DMS53 (cell line): ENCODE measurements at places on chromosomes 16 and 17.

GRCh38 chr17:19408346-19408710 lies 2.7 kb upstream of the RNF112 start:
- DNase-seq = no peak

GRCh38 chr17:6521586-6521985 lies 34.8 kb downstream of the PITPNM3 start:
- no peak for DNase-seq

GRCh38 chr17:71986886-71987285 lies 133.9 kb upstream of the SOX9 start:
- DNase-seq = no peak

GRCh38 chr17:49298371-49298976 lies 63.6 kb downstream of the ZNF652 start:
- no peak for DNase-seq

DNA sequence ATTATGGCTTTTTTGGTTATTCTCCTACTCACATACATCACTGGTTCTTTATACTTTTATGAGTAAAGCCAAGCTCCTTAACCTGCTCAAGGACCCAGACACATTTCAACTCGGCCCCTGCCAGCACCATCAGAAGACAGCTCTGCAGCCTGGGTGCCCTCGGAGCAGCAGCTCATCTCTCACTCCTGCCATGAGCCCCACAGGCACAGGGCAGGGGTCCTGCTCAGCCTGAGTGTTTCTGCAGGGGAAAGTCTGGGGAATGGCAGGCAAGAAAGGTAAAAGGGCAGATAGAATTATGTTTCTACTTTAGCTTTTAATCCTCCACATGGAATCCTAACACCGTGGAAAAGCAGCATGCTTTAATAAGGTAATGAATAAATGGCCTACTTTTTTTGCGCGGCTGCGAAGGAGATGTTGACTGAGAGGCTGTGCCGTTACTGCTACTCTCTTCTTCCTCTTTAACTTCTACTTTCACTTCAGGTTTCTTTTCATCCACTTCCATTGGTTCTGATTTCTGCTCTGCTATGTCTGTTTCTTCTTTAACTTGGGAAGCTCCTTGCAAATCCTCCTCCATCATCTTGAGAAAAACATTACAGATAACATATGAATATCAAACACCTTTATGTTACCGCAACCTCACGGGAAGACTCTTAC lies 50.1 kb upstream of the TRAP1 start:
- no peak for DNase-seq

GRCh38 chr16:12708266-12708665 lies 95.4 kb downstream of the CPPED1 start:
- DNase-seq = no peak

- DNase-seq = no peak
These were observed 220.3 kb upstream of the MON1B start for GRCh38 chr16:76970745-76971099.

- no peak for DNase-seq
These were observed 203.1 kb downstream of the CBLN1 start for GRCh38 chr16:49078571-49078970.

GRCh38 chr17:77647531-77647930 lies 311.0 kb upstream of the TNRC6C start:
- no peak for DNase-seq

- peak; percentile 23 for DNase-seq
These were observed 565 bp downstream of the DDX52 start for GRCh38 chr17:37642681-37643080.

- no peak for DNase-seq
These were observed 54.0 kb downstream of the GAS7 start for GRCh38 chr17:10144456-10144855.

DNA sequence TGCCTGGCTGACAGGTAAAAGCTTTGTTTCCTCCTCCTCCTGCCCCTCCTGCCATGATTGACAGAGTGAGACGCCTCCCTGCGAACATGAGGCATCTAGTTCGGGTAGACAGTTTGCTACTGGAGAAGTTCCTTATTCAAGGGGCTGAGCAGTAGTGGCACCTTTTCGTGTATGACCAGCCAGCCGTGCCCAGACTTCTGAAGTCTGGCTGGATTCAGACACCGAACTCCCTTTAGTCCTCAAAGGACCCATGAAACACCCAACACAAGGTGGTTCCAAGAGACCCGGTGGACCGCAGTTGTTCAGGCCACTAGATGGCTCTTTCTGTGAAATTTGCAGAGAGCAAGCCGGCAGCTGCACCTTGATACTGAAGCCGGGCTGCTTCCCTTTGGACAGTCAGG lies 192.8 kb downstream of the XYLT1 start:
- DNase-seq = peak; percentile 42

GRCh38 chr16:79041206-79041605 lies 559.3 kb downstream of the MAF start:
- no peak for DNase-seq

DNA sequence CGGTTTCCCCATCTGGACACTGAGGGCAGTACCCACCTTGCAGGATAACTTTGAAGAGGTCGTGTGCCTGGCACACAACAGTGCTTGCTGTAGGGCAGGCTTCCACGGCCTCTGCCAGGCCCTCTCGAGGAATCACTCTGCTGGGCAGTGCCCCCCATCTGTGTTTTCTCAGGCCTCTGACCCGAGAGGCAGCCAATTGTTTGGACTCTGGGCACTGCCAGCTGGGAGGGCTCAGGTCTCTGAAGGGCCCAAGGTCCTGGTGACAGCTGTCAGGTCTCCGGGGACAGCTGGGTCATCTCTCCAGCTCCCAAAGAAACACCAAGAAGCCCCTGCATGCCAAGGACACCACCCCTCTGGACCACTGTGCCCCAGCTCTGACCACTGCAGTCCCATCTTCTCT lies 1.0 kb upstream of the RAB26 start:
- DNase-seq = peak; percentile 42

DNA sequence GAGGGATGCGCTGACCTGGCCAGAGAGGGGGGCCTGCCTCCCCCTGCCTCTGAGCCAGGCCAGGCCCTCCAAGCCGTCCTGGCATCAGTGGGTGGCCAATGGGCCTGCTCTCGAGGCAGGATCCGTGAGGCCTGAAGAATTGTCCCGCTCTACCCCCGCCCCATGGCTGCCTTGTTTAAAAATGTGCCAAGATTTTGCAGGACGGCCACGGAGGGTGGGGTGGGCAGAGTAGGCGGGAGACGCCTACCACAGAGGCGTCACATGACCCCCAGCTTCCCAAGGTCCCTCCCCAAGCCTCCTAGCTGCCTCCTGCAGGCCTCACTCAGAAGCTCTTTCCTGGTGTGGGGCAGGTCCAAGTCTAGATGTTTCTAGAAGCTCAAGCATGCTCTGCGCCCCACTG lies 69.5 kb downstream of the ENGASE start:
- DNase-seq = no peak

- no peak for DNase-seq
These were observed 237.2 kb downstream of the GSG1L start for GRCh38 chr16:27826081-27826892.

DNA sequence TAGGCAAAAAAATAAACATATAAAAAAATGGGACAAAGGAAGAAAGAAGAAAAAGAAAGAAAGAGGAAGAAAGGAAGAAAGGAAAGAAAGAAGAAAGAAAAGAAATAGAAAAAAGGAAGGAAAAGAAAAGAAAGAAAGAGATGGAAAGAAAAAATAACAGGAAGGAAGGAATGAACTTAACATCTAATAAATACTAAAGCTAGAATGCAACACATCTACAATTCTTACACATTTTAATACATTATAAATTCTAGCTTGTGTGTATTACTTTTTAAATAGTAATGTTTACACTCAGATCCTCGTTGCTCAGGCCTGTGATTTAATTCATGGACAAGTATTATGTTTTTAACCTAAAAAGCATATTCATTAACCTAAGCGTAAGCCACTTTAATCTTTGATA lies 703.0 kb upstream of the KIF2B start:
- no peak for DNase-seq
